ENCODE measurements at places on chromosomes 11 and 22.

- no peak for DNase-seq
Measured at GRCh38 chr22:46081831-46082210, 68.5 kb upstream of the PPARA start.

DNA sequence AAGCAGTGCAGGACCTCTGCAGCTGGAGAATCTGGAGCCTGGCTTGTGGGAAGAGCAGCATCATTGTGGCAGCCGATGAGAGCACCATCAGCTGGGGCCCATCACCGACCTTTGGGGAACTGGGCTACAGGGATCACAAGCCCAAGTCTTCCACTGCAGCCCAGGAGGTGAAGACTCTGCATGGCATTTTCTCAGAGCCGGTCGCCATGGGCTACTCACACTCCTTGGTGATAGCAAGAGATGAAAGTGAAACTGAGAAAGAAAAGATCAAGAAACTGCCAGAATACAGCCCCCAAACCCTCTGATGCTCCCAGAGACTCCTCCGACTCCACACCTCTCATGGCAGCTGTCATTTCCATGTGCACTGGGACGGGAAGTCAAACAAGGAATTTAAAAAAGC, 35.6 kb downstream of the ASRGL1 start:
- no peak for DNase-seq

GRCh38 chr11:44818110-44818509, 91.3 kb downstream of the TSPAN18 start:
- DNase-seq, result no peak

GRCh38 chr11:94837317-94837716, 69.2 kb downstream of the AMOTL1 start:
- no peak for DNase-seq

- DNase-seq, result no peak
Measured at GRCh38 chr11:130671801-130672700, 223.6 kb downstream of the ADAMTS15 start.

GRCh38 chr22:40764763-40765441, 54.2 kb downstream of the SLC25A17 start:
- DNase-seq, result no peak

GRCh38 chr22:32754413-32755041, 47.0 kb upstream of the TIMP3 start:
- DNase-seq, result no peak

DNA sequence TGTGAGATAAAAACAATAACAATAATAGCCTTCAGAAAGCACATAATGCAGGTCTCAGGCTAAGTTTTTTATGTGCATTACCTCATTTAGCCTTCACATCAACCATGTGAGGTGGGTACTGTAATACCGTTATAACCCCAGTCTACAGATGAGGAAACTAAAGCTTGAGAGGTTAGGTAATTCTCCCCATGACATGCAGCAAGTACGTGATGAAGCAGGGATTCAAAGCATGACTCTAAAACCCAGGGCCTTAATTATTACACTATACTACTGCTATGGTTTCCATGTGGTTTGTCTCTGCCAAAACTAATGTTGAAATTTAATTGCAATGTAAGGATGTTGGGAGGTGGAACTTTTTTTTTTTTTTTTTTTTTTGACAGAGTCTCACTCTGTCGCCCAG, 37.7 kb upstream of the FDX1 start:
- DNase-seq, result no peak

- peak; percentile 11 for DNase-seq
Measured at GRCh38 chr22:39240831-39241793, 3.7 kb downstream of the PDGFB start.

- peak; percentile 90 for DNase-seq
Measured at GRCh38 chr22:28443526-28443876, 236.1 kb downstream of the TTC28 start.

DNA sequence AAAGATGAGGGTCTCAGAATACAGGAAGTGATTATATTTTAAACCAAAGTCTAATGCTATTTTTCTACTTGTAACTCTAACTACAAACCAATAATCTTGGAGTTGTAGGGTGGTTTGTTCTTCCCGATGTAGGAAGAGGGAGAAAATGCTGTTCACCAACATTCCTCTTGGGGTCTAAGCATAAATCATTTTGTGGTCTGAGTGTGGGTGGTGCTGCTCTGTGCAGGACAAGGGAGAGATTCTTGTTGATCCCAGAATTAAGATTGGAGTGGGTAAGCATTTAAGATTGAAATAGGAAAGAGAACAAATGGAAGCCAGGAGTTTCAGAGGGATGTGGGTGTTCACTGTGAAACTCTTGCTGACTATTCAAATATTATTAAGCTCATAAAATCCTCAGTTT, 38.6 kb upstream of the MMP13 start:
- DNase-seq, result no peak

- DNase-seq, result peak; percentile 57
Measured at GRCh38 chr11:30917859-30918478, 331.8 kb upstream of the MPPED2 start.

DNA sequence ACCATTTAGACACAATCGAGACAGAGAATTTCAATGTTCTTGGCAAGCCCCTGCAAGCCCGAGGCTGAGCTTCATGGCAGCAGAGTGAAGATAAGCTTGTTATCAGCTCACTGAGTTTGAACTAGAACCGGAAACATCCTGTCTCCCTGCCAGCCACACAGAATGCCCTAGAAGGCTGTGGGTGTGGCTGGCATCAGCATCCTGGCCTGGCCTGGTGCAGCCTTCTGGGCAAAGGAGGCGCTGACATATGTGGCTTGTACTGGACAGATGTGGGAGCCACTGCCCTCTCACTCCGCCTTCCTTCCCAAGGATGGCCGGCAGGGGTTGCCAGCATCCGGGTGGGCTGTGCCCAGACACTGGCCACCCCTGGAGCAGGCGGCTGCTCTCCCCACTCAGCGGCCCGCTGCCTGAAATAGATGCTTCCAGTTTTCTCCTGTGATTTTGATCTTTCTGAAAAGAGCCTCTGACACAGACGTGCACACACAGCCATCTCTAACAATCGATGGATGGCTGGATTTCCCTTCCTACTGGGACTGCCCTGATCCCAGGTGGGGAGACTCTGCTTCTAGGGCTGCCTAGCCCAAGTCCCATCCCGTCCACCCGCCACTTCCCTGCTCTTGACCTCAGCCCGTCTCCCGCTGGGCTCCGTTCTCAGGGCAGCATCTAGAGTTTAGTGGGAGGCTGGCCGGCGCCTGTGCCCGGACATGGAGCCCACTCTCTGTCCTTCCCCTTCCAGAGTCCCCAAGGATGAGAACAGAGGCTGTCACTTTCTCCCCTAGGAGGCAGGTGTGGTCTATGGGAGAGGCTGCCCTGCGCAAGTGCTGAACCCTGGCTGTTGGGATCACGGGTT, 149.7 kb downstream of the CTTN start:
- no peak for DNase-seq

- DNase-seq, result peak; percentile 88
Measured at GRCh38 chr11:11842421-11843008, 743 bp downstream of the USP47 start.

DNA sequence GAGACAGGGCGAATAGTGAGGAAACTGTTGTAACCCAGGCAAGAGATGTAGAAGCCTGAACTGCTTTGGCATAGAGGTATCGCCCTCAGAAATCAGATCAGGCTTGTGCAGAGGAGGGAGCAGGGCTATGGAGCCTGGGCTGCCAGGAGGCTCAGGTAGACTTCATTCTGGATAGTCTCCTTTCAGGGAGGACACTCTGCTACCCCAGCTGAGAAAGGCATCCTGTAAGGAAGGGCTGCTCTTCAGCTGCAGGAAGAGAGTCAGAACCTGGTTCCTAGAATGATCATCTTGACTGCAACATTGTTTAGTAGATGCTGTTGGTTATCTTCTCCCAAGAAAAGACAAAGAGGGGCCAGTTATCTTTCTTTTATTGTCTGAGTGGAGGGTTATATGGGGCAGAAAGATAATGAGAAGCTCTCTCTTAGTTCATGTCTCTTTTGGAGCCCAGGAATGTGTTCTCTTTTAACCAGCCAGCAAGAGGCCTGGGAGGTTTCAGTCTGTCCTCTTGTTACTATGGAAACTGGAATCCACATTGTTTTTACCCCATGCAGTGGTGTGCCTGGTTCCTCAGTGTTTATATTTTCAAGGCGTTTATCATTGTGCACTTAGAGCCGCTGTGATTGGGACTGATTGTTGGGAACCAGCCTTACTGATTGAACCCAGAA, 95.7 kb downstream of the STIM1 start:
- no peak for DNase-seq

- DNase-seq, result no peak
Measured at GRCh38 chr11:81655351-81655750, 1078.3 kb downstream of the FAM181B start.

GRCh38 chr11:19777039-19777376, 64.4 kb downstream of the NAV2 start:
- DNase-seq, result no peak

GRCh38 chr22:39368461-39368911, 18.7 kb downstream of the SYNGR1 start:
- no peak for DNase-seq

GRCh38 chr11:68970921-68971636, 9.7 kb downstream of the MRGPRD start:
- DNase-seq, result no peak

DNA sequence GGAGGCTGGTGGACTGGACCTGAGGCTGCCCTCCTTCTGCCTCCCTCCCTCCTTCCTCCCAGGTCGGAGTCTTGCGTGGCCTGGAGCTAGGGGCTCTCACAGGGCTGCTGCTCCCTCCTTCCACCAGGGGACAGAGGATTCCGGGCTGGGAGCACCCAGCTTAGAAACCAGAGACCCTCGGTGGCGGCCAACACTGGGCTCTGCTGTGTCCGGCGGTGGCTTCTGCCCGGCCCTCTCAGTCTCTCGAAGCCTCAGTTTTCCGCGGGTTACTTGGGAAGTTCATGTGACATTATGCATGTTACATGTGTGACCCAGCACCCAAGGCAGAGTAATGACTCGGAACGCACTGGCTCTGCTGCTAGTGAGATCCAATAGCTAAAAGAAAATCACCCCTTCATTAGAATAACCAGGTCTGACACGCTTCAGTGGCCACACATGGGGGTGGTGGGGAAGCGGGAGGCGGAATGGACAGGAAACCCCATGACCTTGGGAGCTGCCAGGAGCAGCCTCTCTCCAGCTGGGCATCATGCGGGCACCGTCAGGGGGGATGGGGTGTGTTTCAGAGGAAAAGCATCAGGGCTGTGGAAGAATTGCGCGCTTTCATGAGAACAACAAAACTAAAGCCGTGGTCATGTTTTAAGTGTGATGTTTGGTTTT, 5.9 kb upstream of the MRGPRG start:
- no peak for DNase-seq

DNA sequence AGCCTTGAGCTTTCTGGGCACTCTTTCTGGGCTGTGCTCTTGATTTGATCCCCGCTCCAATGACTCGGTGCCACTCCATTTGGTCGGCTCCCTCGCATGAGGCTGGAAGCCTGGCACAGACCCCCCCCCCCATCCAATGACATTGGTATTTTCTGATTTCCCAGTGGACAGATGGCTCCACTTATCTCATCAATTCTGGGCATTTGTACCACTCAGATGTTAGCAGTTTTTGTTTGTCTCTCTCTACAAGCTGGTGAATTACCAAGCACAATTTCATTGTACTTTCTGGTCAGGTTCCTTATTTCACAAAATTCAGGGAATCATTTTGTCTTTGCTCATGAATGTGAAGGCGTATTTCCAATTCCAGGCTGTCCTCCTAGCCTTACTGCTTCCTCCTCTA, 9.1 kb downstream of the DNAL4 start:
- DNase-seq, result no peak

DNA sequence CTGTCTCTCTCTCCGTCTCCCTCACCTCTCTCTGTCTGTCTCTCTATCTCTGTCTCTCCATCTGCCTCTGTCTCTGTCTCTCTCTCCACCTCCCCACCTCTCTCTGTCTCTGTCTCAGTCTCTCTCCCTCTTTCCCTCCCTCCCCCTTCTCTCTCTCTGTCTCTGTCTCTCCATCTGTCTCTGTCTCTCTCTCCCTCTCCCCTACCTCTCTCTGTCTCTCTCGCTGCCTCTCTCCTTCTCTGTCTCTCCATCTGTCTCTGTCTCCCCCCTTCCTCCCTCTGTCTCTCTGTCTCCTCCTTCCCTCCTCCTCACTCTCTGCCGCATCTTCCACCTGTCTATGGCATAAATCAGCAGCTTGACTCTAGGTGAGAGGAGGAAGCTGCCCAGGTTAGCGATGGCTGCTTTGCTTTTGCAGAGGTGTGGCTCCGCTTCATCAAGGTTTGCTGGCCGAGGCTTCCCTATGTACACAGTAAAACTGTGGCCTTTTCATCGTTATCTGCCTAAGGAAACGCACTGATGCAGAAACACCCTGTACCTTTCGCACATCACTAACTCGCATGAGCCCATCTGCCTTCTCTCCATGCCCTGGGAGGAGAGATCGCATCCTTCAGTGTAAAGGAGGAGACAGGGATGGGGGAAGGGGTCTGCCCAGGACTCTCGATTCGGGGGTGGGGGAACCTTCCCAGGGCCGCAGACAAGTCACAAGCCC, 44.5 kb downstream of the ANO1 start:
- no peak for DNase-seq

- DNase-seq, result no peak
Measured at GRCh38 chr11:114132944-114133394, 73.5 kb downstream of the ZBTB16 start.

DNA sequence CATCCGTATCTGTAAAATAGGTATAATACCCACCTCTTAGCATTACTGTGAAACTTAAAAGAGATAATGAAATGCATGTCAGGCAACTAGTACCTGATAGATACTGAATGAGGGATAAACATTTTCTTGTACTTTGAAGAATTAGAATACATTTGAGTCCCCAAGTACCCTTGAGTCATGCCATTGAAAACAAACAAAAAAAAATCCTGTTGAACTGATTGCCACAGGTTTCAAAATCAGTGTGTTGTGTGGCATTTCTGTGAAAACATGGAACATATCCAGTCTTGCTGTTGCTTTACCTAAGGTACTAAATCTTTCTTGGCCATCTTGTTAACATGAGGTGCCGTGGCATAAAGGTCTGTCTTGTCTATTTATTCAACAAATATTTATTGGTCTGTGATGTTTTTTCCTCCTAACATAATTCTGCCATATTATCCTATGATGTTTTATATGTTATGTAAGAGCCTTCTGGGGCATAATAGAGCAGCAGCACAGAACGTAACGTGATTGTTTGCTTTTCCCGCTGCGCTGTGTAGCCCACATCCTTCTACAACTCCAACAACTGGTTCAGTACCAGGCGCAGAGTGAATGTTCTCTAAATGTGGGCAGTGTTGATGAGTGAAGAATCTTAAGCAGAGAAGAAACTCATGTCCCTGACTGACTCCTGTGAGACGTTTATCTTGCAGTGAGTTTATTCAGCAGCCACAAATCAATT, 79.3 kb upstream of the RAB1B start:
- no peak for DNase-seq

DNA sequence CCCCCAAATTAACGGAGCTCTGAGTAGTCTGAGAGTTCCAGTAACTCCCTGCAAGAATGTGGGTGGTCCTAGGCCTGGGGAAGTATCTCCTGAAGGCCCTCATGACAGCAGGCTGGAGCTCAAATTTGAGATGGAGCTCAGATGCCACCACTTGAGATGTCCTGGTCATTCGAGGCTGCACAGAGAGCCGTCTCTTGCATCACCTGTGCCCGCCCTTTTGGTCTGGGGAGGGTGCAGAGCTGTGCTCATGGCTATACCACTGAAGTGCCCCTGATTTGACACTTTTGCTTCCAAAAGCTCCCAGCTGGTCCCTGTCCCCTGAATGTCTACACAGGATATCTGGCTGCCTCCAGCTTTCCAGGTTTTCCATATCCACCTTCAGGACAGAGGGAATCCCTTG, 214.0 kb upstream of the B3GAT1 start:
- DNase-seq, result no peak
